ENCODE measurements at places on chromosomes 1 and 21.

DNA sequence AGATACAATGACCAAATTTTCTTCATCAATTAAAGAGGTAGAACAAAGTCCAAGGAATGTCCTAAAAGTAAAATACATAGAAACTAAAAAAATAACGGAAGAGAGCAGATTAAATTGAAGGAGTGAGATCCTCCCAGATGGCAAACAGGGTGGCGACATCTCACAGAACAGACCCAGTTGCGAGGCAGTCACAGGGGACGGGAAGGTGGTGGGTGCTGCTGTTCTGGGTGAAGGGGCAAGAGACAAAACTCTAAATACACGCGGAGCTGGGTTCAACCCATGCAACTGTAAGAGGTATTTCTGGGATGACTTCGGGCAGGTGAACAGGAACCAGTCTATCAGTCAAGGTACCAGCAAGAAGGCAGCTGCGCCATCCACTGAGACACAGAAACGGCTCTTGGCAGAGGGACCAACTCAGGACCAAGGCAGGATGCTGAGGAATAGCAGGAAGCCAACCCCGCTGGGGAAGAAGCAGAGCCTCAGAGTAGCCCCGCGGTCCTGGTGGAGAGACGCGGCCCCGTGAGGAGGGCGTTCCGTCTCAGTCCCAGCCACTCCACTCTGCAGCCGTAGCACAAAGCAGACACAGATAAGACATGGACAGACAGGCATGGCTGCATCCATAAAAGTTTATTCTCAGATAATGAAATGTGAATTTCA, 32.2 kb downstream of the WDR4 start:
- DNase-seq: peak; percentile 45

DNA sequence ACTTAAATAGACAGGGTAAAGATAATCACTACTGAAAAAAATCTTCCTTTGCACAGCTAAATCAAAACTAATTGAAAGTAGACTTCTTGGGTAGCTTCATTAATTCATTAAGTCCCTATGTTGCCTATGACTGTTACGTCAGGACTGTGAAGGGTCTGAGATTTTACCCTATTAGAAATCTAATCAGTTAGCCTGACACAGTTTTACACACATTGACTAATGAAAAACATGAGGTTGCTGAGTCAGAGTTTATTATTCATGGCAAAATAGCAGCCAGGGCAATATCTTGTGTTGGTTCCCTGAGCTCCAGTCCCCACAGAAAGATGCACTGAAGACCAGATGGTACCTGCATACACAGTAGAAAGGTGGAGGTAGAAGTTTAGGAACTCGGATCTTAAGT, 262.5 kb upstream of the ZP4 start:
- DNase-seq: no peak

DNA sequence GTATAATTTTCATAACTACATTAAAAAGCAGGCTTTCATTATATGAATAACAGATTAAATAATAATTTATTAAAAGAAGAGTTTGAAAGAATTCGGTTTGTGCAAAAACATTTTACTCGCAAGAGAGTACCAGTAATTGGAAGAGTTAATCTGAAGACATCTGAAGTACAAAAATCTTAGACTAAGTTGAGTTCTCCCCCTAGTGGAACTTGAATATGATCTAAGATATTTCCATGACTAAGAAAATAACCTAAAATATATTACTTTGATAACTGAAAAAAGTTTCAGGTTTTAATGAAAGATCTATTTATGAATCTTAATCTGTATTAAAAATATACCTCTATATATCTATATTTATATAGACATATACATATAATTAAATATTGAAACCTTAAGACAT, 112.5 kb upstream of the GFI1 start:
- no peak for DNase-seq

GRCh38 chr1:109846162-109846561, 64.5 kb upstream of the CSF1 start:
- no peak for DNase-seq

DNA sequence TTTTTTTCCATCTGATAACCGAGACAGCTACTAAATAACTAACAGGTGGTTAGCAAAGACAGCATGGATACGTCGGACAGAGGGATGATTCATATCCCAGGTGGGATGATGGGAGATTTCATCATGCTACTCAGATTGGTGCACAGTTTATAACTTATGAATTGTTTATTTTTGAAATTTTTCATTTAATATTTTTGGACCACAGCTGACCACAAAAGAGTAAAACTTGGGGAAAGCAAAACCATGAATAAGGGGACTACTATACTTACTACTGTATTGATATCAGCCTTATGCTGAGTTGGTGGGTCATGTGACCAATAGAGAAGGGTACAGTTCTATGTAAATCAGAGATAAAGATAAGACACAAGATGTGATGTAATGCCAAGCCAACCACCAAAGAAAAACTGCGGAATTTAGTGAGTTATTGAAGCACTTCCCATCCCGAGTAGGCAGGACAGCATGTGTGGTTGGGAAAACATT, 248.1 kb upstream of the C1orf105 start:
- DNase-seq: no peak

GRCh38 chr1:31013187-31013864, 52.2 kb downstream of the PUM1 start:
- DNase-seq: no peak

- no peak for DNase-seq
Observed at GRCh38 chr1:194568610-194569009, 1382.2 kb upstream of the B3GALT2 start.

DNA sequence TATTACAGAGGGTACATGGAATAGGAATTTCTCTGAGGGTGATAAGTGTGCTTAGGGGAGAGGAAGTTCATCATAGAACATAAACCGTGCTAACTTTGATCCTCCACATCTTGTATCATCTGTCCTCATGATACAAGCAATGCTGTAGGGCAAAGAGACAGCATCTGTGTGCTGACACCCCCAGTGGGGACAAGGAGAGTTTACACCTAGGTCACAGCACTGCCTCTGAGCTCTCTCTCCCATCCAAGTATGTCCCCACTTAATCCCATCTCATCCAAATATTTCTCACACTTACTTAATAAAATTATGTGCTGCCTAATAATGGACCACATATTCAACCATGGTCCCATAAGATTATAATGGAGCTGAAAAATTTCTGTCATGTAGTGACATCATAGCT, 4.3 kb upstream of the TEDDM1 start:
- DNase-seq: no peak
